ENCODE measurements at places on chromosomes 13 and 19. TPM values are rescaled to one million over a fixed set of nuclear protein-coding genes. Genes with fewer than 3 reads are reported as not detected.

Gene CEACAM21
- 45.3 TPM for total RNA-seq

Gene IFNL1
- total RNA-seq, result not detected

Gene SPATA13
- total RNA-seq, result 58.1 TPM

Gene CCDC194
- 4.5 TPM for total RNA-seq

Gene COG3
- total RNA-seq, result 29.1 TPM

Gene ZNF524
- 25.4 TPM for total RNA-seq

Gene MATK
- 11.2 TPM for total RNA-seq

Gene IL4I1
- 10.3 TPM for total RNA-seq

Gene CAPNS1
- 439 TPM for total RNA-seq

Gene ZIC5
- total RNA-seq, result not detected
